ENCODE measurements at places on chromosomes 16 and 17. TPM values are rescaled to one million over a fixed set of nuclear protein-coding genes. Genes with fewer than 3 reads are reported as not detected.
A peak's percentile ranks its signal among the peaks of the same experiment; 100 is the strongest.

DNA sequence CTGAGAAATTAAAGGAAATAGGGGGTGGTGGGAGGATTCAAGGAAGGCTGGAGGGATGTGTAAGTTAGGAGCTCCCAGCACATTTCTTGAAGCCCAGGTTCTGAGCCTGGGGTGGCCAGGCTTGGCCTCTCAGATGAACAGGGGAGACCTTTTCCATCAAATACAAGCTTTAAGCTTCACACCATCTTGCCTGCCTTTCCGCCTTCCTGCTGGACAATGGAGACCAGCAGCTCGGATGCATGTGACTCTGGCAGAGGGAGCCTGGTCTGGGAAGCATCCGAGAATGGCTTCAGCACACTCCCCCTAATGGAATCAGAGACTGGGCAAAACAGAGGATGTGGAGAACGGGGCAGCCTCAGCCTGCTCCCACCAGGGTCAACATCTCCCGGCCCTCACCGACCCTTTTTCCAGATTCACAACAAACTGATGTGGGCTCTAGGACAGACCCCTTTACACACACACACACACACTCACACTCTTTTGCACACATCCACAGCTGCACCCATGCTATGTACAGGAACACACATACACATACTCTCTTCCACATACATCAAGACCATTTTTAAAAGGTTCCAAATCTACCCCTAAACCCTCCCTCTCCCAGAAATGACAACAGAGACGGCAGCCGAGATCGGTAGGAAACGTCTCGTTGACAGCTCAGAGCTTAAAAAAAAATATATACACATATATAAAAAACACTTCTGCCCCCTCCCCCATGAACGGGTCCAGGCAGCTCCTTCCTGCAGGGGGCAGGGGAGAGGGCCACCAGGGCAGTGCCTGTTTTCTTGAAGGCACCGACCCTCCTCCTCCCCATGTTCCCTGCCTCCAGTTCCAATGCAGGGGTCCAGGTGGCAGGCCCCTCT is 6.5 kb upstream of the ATXN7L3 start:
- DNase-seq: no peak
- peak overlapping the region; percentile 15 for H3K27ac ChIP-seq
- no peaks in the 10 kb centered on the region for H3K27me3 ChIP-seq
- no peak overlapping the region for H3K4me3 ChIP-seq
- H3K36me3 ChIP-seq: peaks cover 29% of the 10 kb centered on the region

GRCh38 chr16:11356573-11357331 is 11.5 kb downstream of the RMI2 start:
- H3K4me1 ChIP-seq: peaks cover 58% of the 10 kb centered on the region
- peak overlapping the region; percentile 13 for H3K4me3 ChIP-seq
- peak overlapping the region; percentile 18 for H3K27ac ChIP-seq
- DNase-seq: peak; percentile 73
- peaks cover 28% of the 10 kb centered on the region for H3K27me3 ChIP-seq

GRCh38 chr17:1322014-1322428 is 42.6 kb downstream of the TRARG1 start:
- DNase-seq: no peak
- H3K4me3 ChIP-seq: no peak overlapping the region
- no peaks in the 10 kb centered on the region for H3K36me3 ChIP-seq
- H3K27ac ChIP-seq: no peak overlapping the region
- H3K4me1 ChIP-seq: no peaks in the 10 kb centered on the region
- no peaks in the 10 kb centered on the region for H3K27me3 ChIP-seq

- H3K4me3 ChIP-seq: no peak overlapping the region
- H3K36me3 ChIP-seq: no peaks in the 10 kb centered on the region
- H3K4me1 ChIP-seq: no peaks in the 10 kb centered on the region
These were observed 189.0 kb downstream of the ZFHX3 start for GRCh38 chr16:72858665-72859493.

DNA sequence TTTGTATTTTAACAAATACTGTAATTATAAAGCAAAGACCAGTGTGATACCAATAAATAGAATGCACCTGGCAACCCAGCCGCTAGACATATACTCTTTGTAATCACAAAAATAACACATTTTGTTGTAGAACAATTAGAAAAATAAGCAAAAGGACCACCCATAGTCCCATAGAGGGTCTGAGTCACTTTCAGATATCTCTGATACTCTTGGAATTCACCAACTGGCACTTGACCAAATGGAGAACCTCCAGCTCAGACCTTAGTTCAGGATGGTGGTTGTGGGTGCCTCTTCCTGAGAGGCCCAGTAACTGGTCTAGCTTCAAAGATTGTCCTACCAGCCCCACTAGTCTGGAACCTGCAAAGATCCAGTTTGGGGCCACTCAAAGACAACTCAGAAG is 789 bp upstream of the TERF2 start:
- no peak for DNase-seq
- H3K27ac ChIP-seq: no peak overlapping the region
- H3K36me3 ChIP-seq: peaks cover 20% of the 10 kb centered on the region
- no peaks in the 10 kb centered on the region for H3K27me3 ChIP-seq

- H3K4me1 ChIP-seq: no peaks in the 10 kb centered on the region
- no peaks in the 10 kb centered on the region for H3K36me3 ChIP-seq
- peaks cover 1% of the 10 kb centered on the region for H3K27me3 ChIP-seq
- DNase-seq: no peak
- H3K4me3 ChIP-seq: no peak overlapping the region
These were observed 20.9 kb downstream of the MXRA7 start for GRCh38 chr17:76689859-76690258.

- H3K4me1 ChIP-seq: no peaks in the 10 kb centered on the region
- no peak overlapping the region for H3K4me3 ChIP-seq
- H3K27me3 ChIP-seq: no peaks in the 10 kb centered on the region
- no peak for DNase-seq
- H3K27ac ChIP-seq: no peak overlapping the region
These were observed 127.0 kb downstream of the ABCC6 start for GRCh38 chr16:16096121-16096857.

DNA sequence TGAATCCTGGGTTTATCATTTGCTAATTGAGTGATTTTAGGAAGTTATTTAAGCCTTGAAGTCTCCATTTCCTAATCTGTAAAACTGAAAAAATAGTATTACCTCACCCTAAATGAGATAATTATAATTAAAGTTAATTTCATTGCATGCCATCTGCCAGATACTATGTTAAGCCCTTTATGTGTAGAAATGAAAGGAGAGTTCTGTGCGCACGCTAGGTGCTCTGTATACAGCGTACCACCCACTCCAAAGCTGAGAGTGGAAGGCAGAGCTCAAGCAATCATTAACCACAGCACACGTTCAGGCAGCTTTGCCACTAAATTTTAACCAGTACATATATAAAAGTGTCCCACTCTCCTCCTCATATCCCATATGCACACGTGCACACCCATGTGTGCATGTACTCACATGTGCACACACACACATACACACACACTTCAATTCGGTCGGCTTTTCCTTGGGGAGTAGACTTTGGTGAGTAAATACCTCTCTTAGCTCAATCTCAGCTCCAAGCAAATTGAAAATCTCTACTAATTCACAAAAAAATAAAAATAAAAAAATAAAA is 204.8 kb downstream of the GRIN2A start:
- H3K4me3 ChIP-seq: no peak overlapping the region
- H3K27ac ChIP-seq: no peak overlapping the region
- no peaks in the 10 kb centered on the region for H3K4me1 ChIP-seq
- DNase-seq: no peak
- no peaks in the 10 kb centered on the region for H3K36me3 ChIP-seq
- H3K27me3 ChIP-seq: no peaks in the 10 kb centered on the region

DNA sequence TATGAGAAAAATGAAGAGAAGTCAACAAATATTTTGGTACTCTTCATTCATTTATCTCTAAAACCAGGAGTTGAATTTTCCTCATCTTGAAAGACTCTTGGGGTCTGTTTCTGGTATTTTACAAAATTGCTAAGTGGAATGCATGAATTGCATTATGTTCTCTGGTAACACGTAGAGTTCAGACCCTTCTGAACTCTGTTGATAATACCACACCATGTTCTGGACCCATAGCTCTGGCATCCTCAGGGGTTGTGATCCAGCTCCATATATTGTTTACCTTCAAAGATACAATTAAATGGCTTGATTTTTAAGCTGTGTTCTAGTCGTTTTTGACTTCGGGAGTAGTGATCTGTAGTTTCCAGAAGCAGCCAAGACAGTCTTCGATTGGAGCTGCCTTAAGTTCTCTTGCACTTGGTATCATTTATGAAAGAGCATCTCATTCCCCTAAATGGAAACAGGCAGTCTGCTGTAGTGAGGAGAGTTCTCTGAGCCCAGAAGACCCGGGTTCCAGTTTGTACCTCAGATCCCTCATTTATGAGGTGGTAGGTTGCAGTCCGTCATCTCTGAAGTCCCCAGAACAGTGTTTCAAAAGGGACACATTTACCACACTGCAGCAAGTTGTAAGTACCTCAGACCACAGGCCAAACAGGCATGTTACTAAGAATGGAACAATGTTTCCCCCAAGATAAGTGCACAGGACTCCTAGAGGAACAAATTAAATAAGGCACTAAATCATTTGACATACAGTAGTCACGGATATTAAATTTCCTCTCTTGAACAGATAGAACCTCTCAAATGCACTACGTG is 9.6 kb downstream of the PSMD7 start:
- DNase-seq: no peak
- H3K27ac ChIP-seq: peak overlapping the region; percentile 51

DNA sequence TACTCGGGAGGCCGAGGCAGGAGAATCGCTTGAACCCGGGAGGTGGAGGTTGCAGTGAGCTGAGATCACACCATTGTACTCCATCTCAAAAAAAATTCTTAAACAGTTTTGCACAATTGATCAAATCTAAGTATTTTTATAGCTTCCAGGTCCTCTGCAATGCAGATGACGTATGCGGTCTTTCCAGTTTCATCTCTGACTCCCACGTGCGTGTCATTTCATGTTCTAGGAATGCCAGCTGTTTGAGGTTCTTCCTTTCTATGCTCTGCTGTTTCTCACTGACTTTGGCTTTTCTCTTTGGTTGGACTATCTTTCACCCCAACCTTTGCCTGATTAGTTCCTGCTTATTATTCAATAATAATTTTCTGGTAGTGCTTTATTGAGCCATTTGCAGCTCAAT is 16.2 kb downstream of the CHP2 start:
- H3K27ac ChIP-seq: no peak overlapping the region
- H3K36me3 ChIP-seq: no peaks in the 10 kb centered on the region
- H3K27me3 ChIP-seq: peaks cover 3% of the 10 kb centered on the region

DNA sequence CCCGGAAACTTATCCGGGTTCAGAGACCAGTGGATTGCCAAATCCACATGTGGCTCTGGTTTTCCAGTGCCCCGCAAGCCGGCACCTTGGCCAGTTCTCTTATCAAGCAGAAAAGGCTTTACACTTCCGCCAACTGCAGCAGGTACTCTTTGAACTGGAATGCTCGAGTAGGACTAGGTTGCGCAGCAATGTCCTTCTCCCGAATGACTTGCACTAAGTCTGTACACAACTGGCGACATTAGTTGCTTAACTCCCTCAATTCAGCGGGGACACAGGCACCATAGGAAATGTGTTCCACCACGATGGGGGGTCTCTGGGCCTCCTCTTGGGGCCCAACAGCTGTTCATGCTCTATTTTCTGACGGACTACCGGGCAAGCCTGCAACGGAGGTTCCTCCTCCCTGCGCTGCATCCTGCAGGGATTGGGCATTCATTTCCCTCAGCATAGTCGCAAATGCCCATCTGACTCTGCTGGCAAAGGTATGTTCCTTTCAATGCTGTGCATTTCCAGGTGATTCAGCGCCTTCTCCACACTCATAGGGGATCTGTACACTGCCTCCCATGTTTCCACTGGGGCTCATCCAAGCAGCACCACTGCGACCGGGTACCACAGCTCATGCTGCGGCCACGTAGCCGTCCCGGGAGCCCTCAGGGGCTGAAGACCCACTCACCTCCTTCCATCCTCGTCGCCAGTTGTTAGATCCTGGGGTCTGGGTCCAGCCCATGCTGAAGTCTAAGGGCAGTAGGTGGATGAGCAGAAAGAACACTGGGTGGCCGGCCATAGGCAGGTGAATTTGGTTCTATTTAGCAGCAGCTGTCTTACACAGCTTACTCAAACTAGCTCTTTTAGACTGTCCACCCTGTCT is 34.2 kb upstream of the APPBP2 start:
- H3K27me3 ChIP-seq: peaks cover 2% of the 10 kb centered on the region
- H3K4me1 ChIP-seq: no peaks in the 10 kb centered on the region
- no peak overlapping the region for H3K4me3 ChIP-seq
- H3K36me3 ChIP-seq: peaks cover 1% of the 10 kb centered on the region

DNA sequence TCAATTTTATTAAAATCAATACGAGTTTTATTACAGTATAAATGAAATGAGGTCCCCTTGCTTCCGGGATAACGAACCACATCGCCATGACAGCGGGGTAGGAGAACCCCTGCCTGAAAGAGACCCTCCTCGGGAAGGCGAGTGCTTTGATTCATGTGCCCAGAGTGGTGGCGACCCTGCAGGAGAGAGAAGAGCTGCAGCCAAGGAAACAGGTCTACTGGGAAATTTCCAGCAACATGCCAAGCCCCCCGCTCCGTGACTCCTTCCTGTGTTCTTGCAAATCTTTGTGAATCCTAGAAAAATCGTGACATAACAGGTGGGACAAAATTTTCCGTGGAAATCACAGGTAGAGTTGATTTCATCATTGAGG is 162.5 kb downstream of the WSCD1 start:
- no peak for DNase-seq
- H3K4me3 ChIP-seq: no peak overlapping the region
- no peak overlapping the region for H3K27ac ChIP-seq
- no peaks in the 10 kb centered on the region for H3K36me3 ChIP-seq

- peak within 1 kb of the TSS; percentile 94 for H3K4me3 ChIP-seq
- H3K36me3 ChIP-seq: peaks cover 11% of the 10 kb centered on the region
- peak within 1 kb of the TSS; percentile 97 for H3K27ac ChIP-seq
- DNase-seq: peak; percentile 91
- peaks cover 71% of the 10 kb centered on the region for H3K4me1 ChIP-seq
These were observed at the start of gene ADCY7 for GRCh38 chr16:50266337-50267091. Gene ADCY7 (plus strand): TSS chr16:50266551. CDS start chr16:50288180, 21,629 bp downstream.

DNA sequence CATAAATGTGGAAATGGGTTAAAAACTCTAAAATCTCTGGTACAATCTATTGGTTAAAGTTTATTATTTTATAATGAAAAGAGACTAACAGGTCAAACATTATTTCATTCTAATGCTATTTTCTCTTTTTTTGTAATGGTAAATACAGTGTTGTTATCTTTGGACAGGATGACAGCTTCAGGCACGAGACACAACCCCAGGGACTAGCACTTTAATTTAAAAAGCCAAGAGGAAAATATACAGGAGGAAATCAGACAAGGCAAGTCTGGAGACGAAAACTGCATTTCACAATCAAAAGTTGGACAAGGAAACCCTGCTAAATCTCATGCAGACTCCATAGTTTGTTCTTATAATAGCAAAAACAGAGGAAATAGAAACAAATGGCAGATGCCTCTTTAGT is 589.1 kb upstream of the CDH8 start:
- H3K4me1 ChIP-seq: no peaks in the 10 kb centered on the region
- H3K27ac ChIP-seq: no peak overlapping the region
- no peak for DNase-seq
- no peak overlapping the region for H3K4me3 ChIP-seq
- H3K27me3 ChIP-seq: no peaks in the 10 kb centered on the region
- H3K36me3 ChIP-seq: no peaks in the 10 kb centered on the region

GRCh38 chr16:11051879-11052808 is 107.8 kb downstream of the CLEC16A start:
- H3K27ac ChIP-seq: peak overlapping the region; percentile 94
- H3K27me3 ChIP-seq: no peaks in the 10 kb centered on the region
- peak; percentile 94 for DNase-seq
- peak overlapping the region; percentile 24 for H3K4me3 ChIP-seq
- peaks cover 64% of the 10 kb centered on the region for H3K4me1 ChIP-seq

- no peaks in the 10 kb centered on the region for H3K36me3 ChIP-seq
- peak; percentile 33 for DNase-seq
- H3K4me1 ChIP-seq: peaks cover 47% of the 10 kb centered on the region
- no peaks in the 10 kb centered on the region for H3K27me3 ChIP-seq
- H3K4me3 ChIP-seq: peak overlapping the region; percentile 94
- H3K27ac ChIP-seq: peak overlapping the region; percentile 42
These were observed 699 bp downstream of the MPRIP start for GRCh38 chr17:17042851-17043460.

Gene TMC5
- not detected for total RNA-seq

Gene MT1M
- not detected for total RNA-seq

Gene LRRC75A
- total RNA-seq: 1.2 TPM

Gene TP53TG3
- total RNA-seq: not detected

Gene GRAPL
- total RNA-seq: 3.5 TPM

Data from activated CD4-positive, alpha-beta memory T cell treated with anti-CD3 and anti-CD28 coated beads for 36 hours (primary cell).